Kidney (tissue), 22 donors: ENCODE measurements at places on chromosomes 4 and X. TPM values are rescaled to one million over a fixed set of nuclear protein-coding genes. Genes with fewer than 3 reads are reported as not detected.

- no peak overlapping the region for H3K4me3 ChIP-seq
- no peak overlapping the region for H3K27ac ChIP-seq
- H3K4me1 ChIP-seq, result no peaks in the 10 kb centered on the region
These were observed 109.4 kb upstream of the CBLL2 start for GRCh38 chrX:22163326-22163725.

DNA sequence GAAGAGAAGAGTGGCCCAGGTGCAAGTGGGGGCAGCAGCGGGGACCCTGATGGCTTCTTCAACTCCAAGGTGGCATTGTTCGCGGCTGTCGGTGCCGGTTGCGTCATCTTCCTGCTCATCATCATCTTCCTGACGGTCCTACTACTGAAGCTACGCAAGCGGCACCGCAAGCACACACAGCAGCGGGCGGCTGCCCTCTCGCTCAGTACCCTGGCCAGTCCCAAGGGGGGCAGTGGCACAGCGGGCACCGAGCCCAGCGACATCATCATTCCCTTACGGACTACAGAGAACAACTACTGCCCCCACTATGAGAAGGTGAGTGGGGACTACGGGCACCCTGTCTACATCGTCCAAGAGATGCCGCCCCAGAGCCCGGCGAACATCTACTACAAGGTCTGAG is 11.4 kb downstream of the EFNB1 start:
- H3K36me3 ChIP-seq, result peaks cover 2% of the 10 kb centered on the region
- DNase-seq, result no peak
- H3K27ac ChIP-seq, result no peak overlapping the region
- H3K4me3 ChIP-seq, result no peak overlapping the region
- peaks cover 19% of the 10 kb centered on the region for H3K4me1 ChIP-seq
- H3K27me3 ChIP-seq, result no peaks in the 10 kb centered on the region

GRCh38 chr4:7815981-7816380 is 123.7 kb downstream of the AFAP1 start:
- peaks cover 5% of the 10 kb centered on the region for H3K36me3 ChIP-seq
- DNase-seq, result no peak
- no peak overlapping the region for H3K4me3 ChIP-seq
- peaks cover 8% of the 10 kb centered on the region for H3K4me1 ChIP-seq

Gene PPP4R3C
- total RNA-seq, result not detected

DNA sequence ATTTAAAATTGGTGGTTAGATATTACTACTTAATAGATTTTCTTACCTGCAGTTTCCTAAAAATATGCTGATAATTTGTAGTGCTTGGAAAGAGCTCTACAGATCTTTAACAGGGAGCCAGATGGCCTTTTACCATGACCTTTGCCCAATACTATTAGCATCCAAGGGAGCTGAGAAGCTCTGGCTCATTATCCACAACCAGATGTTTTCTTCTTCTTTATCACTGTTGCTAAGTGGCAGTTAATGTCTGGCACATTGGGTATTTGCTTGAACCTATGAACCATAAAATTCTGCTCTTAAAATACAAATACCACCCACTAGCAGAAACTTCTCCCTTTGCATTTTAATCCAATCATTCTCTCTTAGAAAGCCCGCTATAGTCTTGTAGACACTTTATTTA is 1480.3 kb downstream of the C4orf33 start:
- H3K4me3 ChIP-seq, result no peak overlapping the region
- no peak for DNase-seq
- no peaks in the 10 kb centered on the region for H3K4me1 ChIP-seq
- H3K27ac ChIP-seq, result no peak overlapping the region
- no peaks in the 10 kb centered on the region for H3K36me3 ChIP-seq
- H3K27me3 ChIP-seq, result no peaks in the 10 kb centered on the region

DNA sequence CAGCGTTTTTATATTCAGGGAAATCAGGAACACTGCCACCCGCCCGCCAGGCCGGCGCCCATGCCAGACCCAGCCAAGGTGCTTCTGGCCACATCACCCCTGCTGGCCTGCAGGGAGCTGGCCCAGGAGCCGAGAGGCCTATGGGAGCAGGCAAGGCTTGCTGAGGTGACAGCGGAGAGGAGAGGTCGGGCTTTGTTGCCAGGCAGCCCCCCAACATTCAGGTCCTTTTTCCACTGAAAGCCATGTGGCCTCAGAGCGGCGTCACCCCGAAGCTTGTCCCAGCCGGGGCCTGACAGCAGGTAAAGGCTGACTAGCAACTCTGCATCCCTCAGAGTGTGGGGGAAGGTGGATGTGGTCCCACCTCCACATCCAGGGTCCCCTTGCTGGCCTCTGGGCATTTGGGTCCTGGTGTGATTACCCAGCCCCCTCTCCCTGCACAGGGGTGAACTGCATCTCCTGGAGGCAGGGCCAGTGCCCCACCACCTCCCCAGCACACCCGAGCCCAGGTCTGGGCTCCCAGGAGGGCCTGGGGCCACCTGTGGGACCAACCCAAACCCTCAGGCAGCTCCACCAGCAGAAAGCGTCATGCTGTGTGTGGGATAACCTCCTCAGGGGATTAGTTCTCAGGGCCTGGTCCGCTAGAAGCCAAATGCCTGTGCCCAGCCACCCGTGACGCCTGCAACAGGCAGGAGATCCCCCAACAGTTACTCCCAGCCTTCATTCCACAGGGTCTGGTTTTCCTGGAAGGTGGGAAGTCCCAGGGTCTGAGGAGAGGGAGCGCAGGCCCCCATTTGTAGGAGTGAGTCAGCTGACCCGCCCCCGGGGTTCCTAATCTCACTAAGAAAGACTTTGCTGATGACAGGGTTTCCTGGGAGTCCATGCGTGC is at the start of gene PDE6B:
Gene PDE6B, plus strand, starts transcription at position 869 of the 886 bp plus-strand sequence. CDS start 54 bp downstream, outside the sequence.
- peak; percentile 90 for DNase-seq
- no peak within 1 kb of the TSS for H3K4me3 ChIP-seq
- H3K4me1 ChIP-seq, result no peaks in the 10 kb centered on the region
- H3K27ac ChIP-seq, result no peak within 1 kb of the TSS
- H3K27me3 ChIP-seq, result no peaks in the 10 kb centered on the region

DNA sequence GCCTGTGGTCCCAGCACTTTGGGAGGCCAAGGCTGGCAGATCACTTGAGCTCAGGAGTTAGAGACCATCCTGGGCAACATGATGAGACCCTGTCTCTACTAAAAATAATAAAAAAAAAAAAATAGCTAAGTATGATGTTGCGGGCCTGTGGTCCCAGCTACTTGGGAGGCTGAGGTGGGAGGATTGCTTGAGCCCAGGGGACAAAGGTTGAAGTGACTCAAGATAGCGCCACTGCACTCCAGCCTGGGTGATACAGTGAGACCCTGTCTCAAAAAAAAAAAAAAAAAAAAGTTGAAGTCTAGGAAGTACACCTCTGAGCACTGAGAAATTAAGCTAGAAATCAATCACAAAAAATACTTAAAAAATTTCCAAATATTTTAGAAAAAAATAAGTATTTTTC is 86.5 kb downstream of the FRAS1 start:
- H3K4me1 ChIP-seq, result no peaks in the 10 kb centered on the region
- no peaks in the 10 kb centered on the region for H3K27me3 ChIP-seq
- DNase-seq, result no peak
- no peak overlapping the region for H3K4me3 ChIP-seq
- no peak overlapping the region for H3K27ac ChIP-seq

- no peak overlapping the region for H3K4me3 ChIP-seq
- no peak for DNase-seq
- no peaks in the 10 kb centered on the region for H3K4me1 ChIP-seq
- no peaks in the 10 kb centered on the region for H3K27me3 ChIP-seq
- no peak overlapping the region for H3K27ac ChIP-seq
These were observed 7.9 kb downstream of the EVC2 start for GRCh38 chr4:5700459-5700858.

Gene IL13RA2
- 0.31 TPM for total RNA-seq

DNA sequence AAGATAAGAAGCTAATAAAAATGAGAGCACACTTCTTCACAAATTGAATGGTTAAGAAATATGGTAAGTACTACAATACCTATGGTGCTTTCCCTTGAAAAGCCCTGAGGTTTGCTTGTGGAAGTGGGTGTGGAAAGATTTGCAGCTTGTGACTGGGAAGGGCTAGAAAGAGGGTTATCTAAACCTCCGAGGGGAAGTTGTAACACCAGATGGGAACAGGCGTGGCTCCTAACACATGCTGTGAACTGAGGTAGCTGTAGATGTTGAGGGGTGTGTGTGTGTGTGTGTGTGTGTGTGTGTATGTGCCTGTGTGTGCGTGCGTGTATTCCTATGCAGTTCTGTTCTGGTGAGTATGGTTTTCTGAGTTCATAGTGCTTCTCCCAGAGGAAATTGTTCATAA is 21.5 kb downstream of the FRMPD4 start:
- no peak overlapping the region for H3K27ac ChIP-seq
- DNase-seq, result no peak
- H3K27me3 ChIP-seq, result no peaks in the 10 kb centered on the region
- no peaks in the 10 kb centered on the region for H3K4me1 ChIP-seq
- no peaks in the 10 kb centered on the region for H3K36me3 ChIP-seq
- H3K4me3 ChIP-seq, result no peak overlapping the region

- H3K27me3 ChIP-seq, result no peaks in the 10 kb centered on the region
- no peak overlapping the region for H3K4me3 ChIP-seq
- H3K4me1 ChIP-seq, result no peaks in the 10 kb centered on the region
- H3K36me3 ChIP-seq, result no peaks in the 10 kb centered on the region
These were observed 131.7 kb downstream of the EPHA5 start for GRCh38 chr4:65538571-65538970.

Gene PABPC1L2B
- total RNA-seq, result not detected

- H3K4me3 ChIP-seq, result no peak overlapping the region
- DNase-seq, result no peak
- H3K4me1 ChIP-seq, result no peaks in the 10 kb centered on the region
- no peaks in the 10 kb centered on the region for H3K27me3 ChIP-seq
These were observed 68.6 kb upstream of the HS3ST1 start for GRCh38 chr4:11497212-11497806.

- H3K4me1 ChIP-seq, result no peaks in the 10 kb centered on the region
- H3K27me3 ChIP-seq, result peaks cover 3% of the 10 kb centered on the region
- no peak overlapping the region for H3K4me3 ChIP-seq
- H3K36me3 ChIP-seq, result no peaks in the 10 kb centered on the region
- no peak overlapping the region for H3K27ac ChIP-seq
These were observed 7.6 kb upstream of the DUSP9 start for GRCh38 chrX:153639177-153640044.

DNA sequence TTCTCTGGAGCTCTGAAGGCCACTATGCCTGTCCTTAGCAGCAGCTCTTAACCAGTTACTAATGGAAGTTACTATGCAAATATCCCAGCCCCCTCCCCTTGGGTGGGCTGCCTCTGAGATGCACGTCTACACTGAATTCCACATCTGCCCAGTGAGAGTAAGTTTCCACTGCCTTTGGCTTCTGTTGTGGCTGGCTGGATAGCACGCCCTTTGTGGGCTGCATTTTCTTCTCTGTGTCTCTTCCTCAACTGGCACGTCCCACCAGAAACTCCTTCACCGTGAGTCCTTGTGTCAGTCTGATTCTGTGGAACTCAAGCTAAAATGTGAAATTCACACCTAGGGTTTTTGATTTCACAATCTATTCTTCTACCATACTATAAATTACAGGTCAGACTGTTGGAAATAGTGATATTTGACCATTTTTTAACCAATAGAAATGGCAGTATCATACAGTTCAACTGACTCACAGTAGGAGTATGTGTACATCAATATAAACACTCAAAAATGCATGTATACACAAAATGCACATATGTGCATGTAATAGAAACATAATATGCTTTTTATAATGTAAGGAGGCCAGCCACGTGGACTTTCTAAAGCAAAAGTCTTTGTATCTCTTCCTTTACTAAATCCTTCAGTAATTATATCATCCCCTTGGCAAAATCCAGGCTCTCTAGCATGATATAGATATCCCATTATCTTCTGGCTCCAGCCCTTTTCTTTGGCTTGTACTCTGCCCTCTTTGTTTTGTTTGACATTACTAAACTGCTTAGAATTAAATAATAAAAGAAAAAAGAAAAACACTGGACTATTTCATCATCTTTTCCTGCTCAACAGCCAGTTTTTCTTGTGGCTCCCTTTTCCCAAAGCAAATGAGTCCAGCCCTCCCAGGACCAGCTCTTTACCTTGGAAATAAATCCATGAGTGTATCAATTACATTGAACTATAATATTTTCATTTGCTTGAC is 33.2 kb upstream of the LDB2 start:
- no peaks in the 10 kb centered on the region for H3K4me1 ChIP-seq
- no peaks in the 10 kb centered on the region for H3K27me3 ChIP-seq
- no peaks in the 10 kb centered on the region for H3K36me3 ChIP-seq
- no peak overlapping the region for H3K4me3 ChIP-seq

Gene MAGEA10
- not detected for total RNA-seq

GRCh38 chr4:144754562-144755410 is 108.8 kb downstream of the HHIP start:
- DNase-seq, result no peak
- no peak overlapping the region for H3K27ac ChIP-seq
- H3K36me3 ChIP-seq, result no peaks in the 10 kb centered on the region
- no peaks in the 10 kb centered on the region for H3K27me3 ChIP-seq
- H3K4me3 ChIP-seq, result no peak overlapping the region
- no peaks in the 10 kb centered on the region for H3K4me1 ChIP-seq

DNA sequence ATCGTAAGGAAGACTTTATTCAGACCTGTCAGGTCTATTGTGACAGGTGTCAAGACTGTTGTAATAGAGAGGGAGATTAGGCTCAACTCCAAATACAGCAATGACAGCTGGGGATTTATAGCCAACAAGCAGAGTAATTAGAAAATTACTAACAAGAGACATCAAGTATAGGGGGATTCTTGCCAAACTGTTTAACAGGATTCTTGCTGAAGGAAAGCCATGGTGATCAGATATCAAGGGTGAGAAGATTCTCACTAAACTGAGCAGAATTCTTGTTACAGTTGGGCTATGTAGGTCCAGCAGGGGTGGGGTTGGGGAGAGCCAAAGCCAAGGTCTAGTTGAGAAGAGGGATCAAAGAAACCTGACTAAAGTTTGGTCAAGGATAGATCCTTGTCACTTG is 461.0 kb upstream of the GALNT7 start:
- no peaks in the 10 kb centered on the region for H3K4me1 ChIP-seq
- DNase-seq, result no peak
- H3K27ac ChIP-seq, result no peak overlapping the region
- no peak overlapping the region for H3K4me3 ChIP-seq
